ENCODE measurements at places on chromosomes 12 and 14. TPM values are rescaled to one million over a fixed set of nuclear protein-coding genes. Genes with fewer than 3 reads are reported as not detected.

- H3K27me3 ChIP-seq = no peaks in the 10 kb centered on the region
- no peaks in the 10 kb centered on the region for H3K36me3 ChIP-seq
- H3K4me3 ChIP-seq = no peak overlapping the region
Observed at GRCh38 chr14:22865424-22866405, 5.8 kb upstream of the LRP10 start.

DNA sequence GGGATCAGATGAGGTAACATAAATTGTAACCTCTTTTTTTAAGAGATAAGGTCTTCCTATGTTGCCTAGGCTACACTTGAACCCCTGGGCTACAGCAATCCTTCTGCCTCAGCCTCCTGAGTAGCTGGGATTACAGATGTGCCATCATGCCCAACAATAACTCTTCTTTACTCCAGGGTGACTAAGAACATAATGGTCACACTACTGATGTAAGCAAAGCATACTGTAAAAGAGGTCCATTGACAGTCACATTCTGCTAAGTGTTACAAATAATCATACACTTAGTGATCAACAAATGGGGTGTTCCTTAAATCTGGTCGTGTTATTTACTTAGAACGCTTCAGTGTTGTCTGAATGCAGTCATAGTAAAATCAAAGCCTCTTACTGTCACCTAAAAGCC, 68.9 kb downstream of the EPS8 start:
- H3K36me3 ChIP-seq = no peaks in the 10 kb centered on the region
- no peaks in the 10 kb centered on the region for H3K27me3 ChIP-seq
- H3K4me1 ChIP-seq = no peaks in the 10 kb centered on the region
- H3K27ac ChIP-seq = no peak overlapping the region
- H3K4me3 ChIP-seq = no peak overlapping the region
- no peak for DNase-seq

DNA sequence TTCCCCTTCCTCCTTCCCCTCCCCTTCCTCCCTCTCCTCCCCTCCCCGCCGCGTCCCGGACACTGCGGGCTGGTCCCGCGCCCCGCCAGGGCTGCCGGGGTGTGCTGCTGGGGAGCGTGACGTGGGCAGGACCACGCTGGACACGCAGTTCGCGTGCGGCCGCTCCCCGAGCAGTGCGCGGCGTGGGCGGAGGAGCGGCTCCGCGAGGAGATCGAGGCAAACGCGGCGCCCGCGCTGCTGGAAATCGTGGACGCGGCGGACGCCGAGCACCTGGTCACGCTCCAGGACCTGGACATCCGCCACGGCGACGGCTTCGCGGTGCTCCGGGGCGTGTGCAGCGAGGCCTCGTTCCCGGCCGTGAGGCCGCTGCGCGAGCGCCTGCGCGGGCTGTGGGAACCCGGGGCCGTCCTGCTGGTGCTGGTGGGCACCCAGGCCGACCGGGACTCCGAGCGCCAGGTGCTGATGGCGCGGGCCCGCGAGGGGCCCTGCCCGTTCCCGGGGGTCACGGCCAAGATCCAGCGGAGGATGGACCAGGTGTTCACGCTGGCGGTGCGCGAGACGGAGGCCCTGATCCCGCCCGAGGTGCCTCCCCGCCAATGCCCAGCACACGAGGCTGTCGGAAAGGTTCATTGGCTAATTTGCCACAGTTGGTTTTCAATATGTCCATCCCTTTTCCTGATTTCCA, 84.3 kb downstream of the TNFAIP2 start:
- H3K27ac ChIP-seq = peak overlapping the region; percentile 73
- no peaks in the 10 kb centered on the region for H3K36me3 ChIP-seq
- peaks cover 22% of the 10 kb centered on the region for H3K4me1 ChIP-seq
- DNase-seq = no peak
- no peaks in the 10 kb centered on the region for H3K27me3 ChIP-seq

- no peak overlapping the region for H3K4me3 ChIP-seq
- DNase-seq = no peak
- H3K4me1 ChIP-seq = no peaks in the 10 kb centered on the region
- H3K27me3 ChIP-seq = no peaks in the 10 kb centered on the region
- no peak overlapping the region for H3K27ac ChIP-seq
Observed at GRCh38 chr14:61891170-61891569, 128.9 kb downstream of the SNAPC1 start.

DNA sequence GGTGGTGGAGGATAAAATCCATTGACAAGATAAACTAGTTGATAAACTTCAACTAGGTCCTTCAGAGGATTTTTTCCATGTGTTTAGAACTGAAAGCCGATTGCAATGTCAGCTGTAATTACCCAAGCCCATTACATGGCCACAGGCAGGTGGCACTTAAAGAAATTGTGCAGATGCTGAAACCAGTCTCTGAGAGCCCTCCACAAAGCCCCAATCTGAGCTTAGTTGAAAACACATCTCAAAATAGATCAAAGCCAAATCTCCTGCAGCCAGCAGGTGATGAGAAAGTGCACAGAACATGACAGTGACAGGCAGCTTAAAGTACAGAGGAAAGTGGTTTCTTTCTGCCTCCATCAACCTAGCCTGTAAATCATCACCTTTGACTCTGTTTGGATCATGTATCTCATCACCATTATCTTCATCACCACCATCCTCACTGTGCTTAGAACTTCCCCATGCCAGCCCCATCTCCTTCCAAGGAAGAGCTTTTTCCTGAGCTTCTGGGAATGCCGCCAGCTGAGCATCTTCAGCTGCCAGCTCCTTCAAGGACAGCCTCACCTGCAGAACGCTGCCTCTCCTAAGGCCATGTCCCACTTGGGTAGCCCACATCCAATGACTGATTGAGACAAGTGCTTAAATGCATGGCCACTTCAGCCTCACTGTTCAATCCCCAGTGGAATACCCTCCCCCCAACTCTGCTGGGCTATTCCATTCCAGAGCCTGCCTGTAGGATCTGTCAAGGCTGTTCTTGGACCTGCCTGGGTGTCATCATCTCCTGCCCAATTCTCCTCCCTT, 219.5 kb upstream of the TMEM132C start:
- no peak overlapping the region for H3K27ac ChIP-seq
- H3K4me1 ChIP-seq = no peaks in the 10 kb centered on the region
- no peak overlapping the region for H3K4me3 ChIP-seq
- H3K36me3 ChIP-seq = no peaks in the 10 kb centered on the region
- H3K27me3 ChIP-seq = no peaks in the 10 kb centered on the region

GRCh38 chr12:663293-663871, at the start of gene NINJ2:
TSS of gene NINJ2 (minus strand) at chr12:663445. CDS start at chr12:663360, 85 bp downstream.
- no peaks in the 10 kb centered on the region for H3K4me1 ChIP-seq

DNA sequence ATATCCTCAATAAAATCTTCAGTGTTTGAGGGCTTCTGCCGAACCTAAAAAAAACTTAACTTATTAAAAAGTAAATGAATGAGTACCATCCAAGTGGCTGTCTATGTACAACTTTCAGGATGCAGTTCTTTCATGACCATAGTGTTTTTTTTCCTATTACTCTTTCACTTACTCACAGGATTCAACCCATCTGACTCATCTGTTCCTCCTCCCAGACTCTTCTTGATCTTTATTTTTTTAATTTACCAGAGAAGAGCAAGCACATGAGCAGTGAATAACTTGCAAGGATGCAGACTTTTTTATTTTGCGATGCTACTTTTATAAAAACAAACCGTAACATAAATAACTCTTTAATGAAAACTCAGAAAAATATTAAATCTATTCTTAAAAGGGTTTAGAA, 24.5 kb downstream of the RECQL start:
- no peak for DNase-seq
- peaks cover 14% of the 10 kb centered on the region for H3K4me1 ChIP-seq
- peak overlapping the region; percentile 24 for H3K27ac ChIP-seq
- no peak overlapping the region for H3K4me3 ChIP-seq

The MYH6 gene
- 1.6 TPM for total RNA-seq

The CD69 gene
- 3.1 TPM for total RNA-seq

The DIO3 gene
- total RNA-seq = 2.0 TPM

DNA sequence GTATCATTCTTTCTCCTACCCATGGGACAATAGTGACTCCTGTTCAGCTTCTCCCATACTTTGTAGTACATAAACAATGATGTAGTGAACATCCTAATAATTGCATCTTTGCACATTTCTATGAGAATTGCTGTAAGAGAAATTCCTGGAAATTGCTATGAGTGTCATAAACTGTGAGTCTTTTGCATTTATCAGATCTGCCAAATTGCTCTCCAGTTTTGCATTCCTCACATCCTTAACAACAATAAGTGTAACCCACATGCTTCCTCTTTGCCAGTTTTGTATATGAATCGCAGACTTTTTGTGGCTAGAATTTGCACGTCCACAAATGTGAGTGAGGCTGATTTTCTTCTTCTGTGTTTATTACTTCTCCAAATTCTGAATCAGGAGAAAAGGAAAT, 124.0 kb upstream of the TBX5 start:
- H3K36me3 ChIP-seq = no peaks in the 10 kb centered on the region
- no peaks in the 10 kb centered on the region for H3K4me1 ChIP-seq
- no peak overlapping the region for H3K27ac ChIP-seq
- no peak overlapping the region for H3K4me3 ChIP-seq
- no peak for DNase-seq

DNA sequence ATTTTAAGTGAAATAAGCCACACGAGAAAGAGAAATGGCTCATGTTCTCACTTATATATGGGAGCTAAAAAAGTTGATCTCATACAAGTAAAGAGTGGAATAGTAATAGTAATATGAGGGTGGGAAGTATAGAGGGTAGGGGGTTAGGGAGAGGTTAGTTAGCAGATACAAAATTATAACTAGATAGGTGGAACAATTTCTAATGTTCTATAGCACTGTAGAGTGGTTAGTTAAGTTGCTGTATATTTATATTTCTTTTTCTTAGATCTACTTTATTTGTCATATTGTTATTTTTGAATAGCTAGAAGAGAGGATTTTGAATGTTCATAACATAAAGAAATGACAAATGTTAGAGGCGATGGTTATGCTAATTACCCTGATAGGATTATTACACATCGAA, 74.1 kb downstream of the MIA2 start:
- no peaks in the 10 kb centered on the region for H3K36me3 ChIP-seq
- H3K4me3 ChIP-seq = no peak overlapping the region
- no peak overlapping the region for H3K27ac ChIP-seq
- no peaks in the 10 kb centered on the region for H3K27me3 ChIP-seq
- peaks cover 4% of the 10 kb centered on the region for H3K4me1 ChIP-seq
- DNase-seq = no peak

The MYF6 gene
- not detected for total RNA-seq

GRCh38 chr12:69508091-69508490, 37.9 kb downstream of the FRS2 start:
- no peak overlapping the region for H3K4me3 ChIP-seq
- DNase-seq = no peak
- H3K27ac ChIP-seq = no peak overlapping the region
- H3K4me1 ChIP-seq = peaks cover 41% of the 10 kb centered on the region

The ANKS1B gene
- total RNA-seq = 10.2 TPM

DNA sequence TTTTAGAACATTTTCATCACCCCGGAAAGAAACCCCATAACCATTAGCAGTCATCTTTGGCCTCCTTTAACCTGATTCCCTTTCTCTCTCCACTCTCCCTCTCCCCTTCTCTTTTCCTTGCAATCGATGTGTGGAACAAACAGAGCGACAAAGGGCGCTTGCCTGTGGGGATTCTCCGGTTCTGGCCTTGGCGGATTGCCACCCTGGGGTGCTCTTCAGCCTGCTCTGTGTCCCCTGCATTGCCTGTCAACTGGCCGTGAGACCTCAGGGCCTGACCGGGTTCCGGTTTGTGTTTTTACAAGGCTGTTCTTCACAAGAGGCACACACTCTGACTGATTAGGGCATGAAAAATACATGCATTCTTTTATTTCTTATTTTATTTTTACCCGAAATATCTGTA, 27.8 kb downstream of the LRTM2 start:
- no peaks in the 10 kb centered on the region for H3K36me3 ChIP-seq
- H3K27ac ChIP-seq = no peak overlapping the region
- no peaks in the 10 kb centered on the region for H3K27me3 ChIP-seq
- H3K4me1 ChIP-seq = no peaks in the 10 kb centered on the region
- DNase-seq = no peak

- no peak overlapping the region for H3K4me3 ChIP-seq
- DNase-seq = no peak
- no peaks in the 10 kb centered on the region for H3K27me3 ChIP-seq
- no peaks in the 10 kb centered on the region for H3K4me1 ChIP-seq
- no peaks in the 10 kb centered on the region for H3K36me3 ChIP-seq
Observed at GRCh38 chr12:61272441-61272840, 987.8 kb upstream of the USP15 start.

- H3K36me3 ChIP-seq = peaks cover 9% of the 10 kb centered on the region
- peaks cover 70% of the 10 kb centered on the region for H3K4me1 ChIP-seq
Observed at GRCh38 chr12:124369827-124370378, 75.0 kb downstream of the RFLNA start.

The PRH1 gene
- total RNA-seq = 106 TPM

The TCL1B gene
- not detected for total RNA-seq

The LIN7A gene
- total RNA-seq = 0.66 TPM

- DNase-seq = no peak
- H3K4me1 ChIP-seq = no peaks in the 10 kb centered on the region
- no peak overlapping the region for H3K27ac ChIP-seq
Observed at GRCh38 chr12:116376354-116377193, 99.1 kb upstream of the MED13L start.

- H3K4me3 ChIP-seq = no peak overlapping the region
- no peak for DNase-seq
- H3K36me3 ChIP-seq = no peaks in the 10 kb centered on the region
- no peak overlapping the region for H3K27ac ChIP-seq
- peaks cover 13% of the 10 kb centered on the region for H3K4me1 ChIP-seq
Observed at GRCh38 chr14:93084866-93085857, 30.6 kb downstream of the ITPK1 start.

DNA sequence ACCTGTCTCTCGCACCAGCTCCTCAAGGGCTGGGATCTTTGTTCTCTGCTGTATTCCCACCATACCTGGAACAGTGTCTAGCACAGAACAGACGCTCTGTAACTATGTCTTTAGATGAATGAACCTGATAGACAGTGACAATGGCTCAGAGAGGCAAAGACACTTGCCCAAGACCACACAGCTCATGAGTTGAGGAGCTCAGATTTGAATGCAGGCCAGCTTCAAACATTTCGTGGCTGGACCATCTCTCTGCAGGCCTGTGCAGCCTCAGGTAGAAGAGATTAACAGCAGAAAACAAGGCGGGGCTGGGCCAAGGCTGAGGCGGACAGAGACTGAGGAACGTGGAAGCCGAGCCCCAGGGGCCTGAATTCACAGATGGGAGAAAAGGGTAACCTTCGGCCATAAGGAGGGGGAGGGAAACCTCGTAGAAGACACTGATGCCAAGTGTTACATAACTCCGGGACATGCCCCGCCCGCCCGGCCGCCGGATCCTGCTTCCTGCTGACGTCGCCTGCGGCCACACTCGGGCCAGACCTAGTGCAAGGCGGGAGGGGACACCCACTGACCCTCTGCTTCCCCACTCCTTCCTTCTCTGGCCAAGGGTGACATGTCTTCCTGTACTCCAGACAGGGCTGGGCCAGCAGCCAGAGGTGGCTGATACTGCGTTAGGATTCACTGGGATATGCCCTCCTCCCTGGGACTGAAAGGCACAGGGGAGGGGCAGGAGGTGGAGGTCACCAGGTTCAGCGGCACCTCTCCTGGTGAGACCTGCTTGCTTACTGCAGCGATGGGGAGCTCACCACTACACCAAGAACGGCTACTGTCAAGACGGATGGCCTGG, 86.8 kb downstream of the RFLNA start:
- peak; percentile 89 for DNase-seq
- H3K27ac ChIP-seq = peak overlapping the region; percentile 82
- no peak overlapping the region for H3K4me3 ChIP-seq
- H3K36me3 ChIP-seq = peaks cover 23% of the 10 kb centered on the region
- H3K4me1 ChIP-seq = peaks cover 37% of the 10 kb centered on the region
- no peaks in the 10 kb centered on the region for H3K27me3 ChIP-seq

The LRFN5 gene
- 4.9 TPM for total RNA-seq

The ANO2 gene
- 4.3 TPM for total RNA-seq

All from body of pancreas (tissue), 4 donors.